ENCODE measurements at places on chromosomes 7 and 10.

DNA sequence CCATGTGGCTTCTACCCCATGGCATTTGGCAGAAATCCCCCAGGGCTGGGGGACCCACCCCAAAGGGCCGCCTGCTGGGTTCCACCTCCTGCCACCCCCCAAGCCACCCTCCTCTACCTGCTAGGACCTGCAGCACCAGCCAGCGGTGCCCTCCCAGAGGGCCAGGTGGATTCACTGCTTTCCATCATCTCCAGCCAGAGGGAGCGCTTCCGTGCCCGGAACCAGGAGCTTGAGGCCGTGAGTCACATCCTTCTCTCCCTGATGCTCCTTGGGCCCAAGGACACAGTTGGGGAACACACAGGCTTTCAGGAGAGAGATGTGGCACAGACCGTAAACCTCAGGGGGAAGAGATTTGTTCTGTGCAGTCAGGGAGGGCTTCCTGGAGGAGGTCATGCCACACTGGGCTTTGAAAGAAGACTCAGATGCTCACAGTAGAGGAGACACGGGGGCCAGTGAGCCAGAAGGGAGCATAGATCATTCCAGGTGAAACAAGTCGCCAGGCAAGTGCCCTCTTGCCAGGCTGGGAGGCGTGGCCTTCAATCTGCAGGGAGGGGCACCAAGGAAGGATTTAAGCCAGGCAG, 11.5 kb upstream of the SH2B2 start:
- no peak for DNase-seq

GRCh38 chr7:114787556-114787955, 134.3 kb upstream of the MDFIC start:
- DNase-seq = no peak

DNA sequence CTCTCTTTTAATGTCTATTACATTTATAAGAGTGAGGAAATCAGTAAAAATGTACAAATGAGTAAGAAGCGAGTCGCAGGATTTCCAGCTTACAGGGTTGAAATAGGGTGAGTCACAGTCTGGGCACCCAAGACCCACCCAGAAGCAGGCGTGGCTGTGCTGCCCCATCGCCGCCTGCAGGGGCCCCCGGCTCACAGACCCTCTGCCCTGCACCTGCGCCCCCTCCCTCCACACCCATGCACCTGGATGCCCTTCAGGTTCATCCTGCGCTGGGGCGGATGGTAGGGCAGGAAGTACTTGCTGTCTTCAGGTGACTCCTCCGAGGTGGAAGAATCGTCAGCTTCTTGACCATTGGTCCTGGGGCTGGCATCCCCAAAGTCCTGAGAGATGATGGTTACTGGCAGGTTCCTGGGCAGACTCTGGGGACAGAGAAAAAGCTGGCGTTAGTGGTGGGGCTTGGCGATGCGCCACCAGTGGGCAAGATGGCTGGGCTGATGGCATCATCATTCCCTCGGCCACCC, 90.2 kb upstream of the GNA12 start:
- DNase-seq = no peak

GRCh38 chr10:130459011-130459410, 322.8 kb downstream of the GLRX3 start:
- DNase-seq = no peak

DNA sequence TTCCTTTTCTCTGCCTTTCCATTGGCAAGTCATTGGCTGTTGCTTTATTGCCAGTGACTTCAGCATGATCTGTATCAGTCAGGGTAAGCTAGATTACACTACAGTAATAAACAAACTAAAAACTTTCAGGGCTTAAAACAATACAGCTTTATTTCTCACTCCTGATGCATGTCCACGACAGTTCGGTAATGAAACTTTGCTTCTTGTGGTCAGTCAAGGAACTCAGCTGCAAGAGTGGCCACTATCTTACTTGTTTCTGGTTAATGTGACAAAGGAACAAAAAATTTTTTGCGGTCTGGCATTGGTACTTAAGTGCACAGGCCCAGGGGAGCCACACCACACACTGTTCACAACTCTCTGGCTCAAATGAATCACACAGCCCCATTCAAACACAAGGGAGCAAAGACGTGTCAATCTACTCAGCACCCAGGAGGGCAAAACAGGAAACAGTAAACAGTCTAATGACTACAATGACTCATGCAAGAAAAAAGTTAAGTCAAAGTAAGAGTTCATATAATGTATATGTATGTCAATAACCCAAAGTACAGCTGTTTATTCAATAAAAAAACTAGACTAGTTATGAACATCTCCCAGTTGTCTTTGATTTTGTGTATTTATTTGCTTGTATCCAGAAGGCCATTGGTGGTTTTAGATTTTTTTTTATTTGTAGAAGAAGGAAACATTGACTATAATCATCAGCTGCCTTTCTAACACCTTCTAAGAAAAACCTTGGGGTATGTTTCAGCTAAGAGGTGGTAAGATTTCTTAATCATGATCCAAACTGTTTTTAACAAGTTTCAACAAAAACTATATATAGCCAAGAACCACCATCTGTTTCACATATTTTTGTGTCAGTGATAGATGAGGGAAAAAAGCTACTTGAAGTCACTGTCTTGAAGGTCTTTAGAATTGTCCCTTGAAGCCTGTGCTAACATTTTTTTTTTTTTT, 134.4 kb upstream of the FAM3C start:
- DNase-seq = peak; percentile 12

DNA sequence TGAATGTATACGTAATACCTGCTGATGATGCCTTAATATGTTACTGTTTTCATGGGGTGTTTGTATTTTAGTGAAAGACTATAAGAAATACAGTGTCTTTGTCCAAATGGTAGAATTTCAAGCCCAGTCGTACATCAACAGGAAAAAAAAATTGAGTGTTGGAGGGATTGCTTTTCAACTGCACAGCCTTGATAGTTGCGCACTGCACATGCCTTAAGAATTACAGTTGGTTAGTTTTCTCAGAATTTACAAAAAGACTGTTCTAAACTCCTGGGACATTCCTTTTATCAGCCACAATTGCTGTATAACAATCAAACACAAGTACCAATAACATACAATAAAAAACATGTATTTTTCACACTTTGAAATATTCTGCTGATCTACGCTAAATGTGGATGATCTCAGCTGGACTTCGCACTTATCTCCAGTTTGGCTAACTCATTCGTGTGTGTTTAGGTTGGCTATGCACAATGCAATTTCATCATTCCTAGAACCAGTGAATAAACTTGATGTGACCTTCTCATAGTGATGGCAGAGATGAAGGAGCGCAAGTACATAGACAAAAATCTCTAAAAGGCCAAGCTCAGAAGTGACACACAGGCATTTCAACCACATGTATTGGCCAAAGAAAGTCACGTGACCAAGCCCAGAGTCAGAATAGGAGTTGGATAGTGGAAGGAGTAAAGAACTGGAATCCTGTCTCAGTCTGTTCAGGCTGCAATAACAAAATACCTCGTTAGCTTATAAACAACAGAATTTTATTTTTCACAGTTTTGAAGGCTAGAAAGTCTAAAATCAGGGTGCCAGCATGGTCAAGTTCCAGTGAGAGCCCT, 152.3 kb downstream of the IPMK start:
- no peak for DNase-seq

GRCh38 chr7:137097111-137097510, 228.7 kb downstream of the CHRM2 start:
- DNase-seq = no peak

GRCh38 chr7:2205036-2205780, 27.5 kb downstream of the MAD1L1 start:
- DNase-seq = no peak

- no peak for DNase-seq
These were observed 7.4 kb downstream of the NUB1 start for GRCh38 chr7:151348970-151349369.

DNA sequence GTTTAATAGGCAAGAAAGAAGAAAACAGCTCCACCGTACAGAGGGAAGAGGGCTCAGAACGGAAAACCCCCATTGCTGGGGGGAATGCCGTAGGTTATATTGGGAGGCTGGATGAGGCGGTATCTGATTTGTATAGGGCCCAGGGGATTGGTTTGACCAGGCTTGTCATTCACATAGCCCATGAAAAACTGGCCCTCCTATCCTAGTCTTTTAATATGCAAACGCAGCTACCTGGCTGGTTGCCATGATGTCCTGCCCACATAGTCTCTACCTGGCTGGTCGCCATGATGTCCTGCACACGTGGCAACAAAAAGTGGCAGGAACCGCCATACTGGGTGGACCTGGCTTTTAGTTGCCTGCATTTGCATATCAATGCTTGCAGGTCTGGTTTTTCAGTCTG, 84.7 kb downstream of the AUTS2 start:
- no peak for DNase-seq

DNA sequence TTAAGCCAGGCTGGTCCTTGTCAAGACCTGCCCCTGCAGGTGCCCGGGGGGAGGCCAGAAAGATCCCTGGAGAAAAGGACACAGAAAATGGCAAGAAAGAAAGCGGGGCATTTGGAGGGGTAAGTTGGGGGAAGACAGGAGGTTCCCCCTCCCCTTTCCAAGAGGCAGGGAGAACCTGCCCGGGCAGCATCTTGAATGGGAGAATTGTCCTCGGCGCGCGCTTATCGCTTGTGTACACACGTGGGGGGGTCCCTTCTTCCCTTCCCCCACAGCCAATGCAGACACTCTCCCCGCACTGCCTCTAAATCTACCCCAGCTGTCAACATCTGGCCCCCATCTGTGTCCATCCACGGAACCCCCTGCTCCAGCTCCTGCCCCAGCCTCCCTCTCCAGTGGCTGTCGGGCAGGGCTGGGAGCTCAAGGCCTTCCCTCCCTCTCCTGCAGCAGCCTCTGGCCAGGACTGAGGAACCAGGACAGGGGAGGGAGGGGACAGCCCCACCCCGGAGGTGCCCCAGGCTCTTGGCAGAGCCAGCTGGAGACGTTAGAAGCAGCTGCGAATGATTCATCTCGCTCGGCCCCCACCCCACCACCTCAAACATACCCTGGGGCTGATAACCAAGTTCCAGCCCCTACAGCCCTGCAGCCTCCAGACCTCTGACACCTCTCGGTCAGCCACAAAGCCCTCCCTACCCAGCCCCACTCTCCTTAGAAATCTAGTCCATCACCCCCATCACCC, 25.3 kb downstream of the EPHB4 start:
- no peak for DNase-seq

DNA sequence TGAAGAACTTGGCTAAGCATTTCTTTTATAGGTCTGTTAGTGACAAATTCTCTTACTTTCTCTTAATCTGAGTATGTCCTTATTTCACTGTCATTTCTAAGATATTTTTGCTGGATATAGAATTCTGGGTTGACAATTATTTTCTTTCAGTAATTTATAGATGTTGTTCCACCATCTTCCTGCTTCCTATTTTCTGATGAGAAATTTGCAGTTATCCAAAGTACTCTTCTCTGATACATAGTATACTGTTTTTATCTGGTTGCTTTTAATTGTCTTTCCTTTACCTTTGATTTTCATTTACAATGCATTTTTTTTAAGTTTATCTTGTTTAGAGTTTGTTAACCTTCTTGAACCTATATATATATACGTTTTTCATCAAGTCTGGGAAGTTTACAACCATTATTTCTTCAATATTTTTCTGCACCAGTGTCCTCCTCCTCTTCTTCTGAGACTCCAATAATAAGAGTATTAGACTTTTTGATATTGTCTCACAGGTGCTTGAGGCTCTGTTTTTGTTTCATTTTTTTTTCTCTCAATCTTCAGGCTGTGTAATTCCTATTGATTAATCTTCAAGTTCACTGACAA, 101.6 kb upstream of the INSIG1 start:
- DNase-seq = no peak

DNA sequence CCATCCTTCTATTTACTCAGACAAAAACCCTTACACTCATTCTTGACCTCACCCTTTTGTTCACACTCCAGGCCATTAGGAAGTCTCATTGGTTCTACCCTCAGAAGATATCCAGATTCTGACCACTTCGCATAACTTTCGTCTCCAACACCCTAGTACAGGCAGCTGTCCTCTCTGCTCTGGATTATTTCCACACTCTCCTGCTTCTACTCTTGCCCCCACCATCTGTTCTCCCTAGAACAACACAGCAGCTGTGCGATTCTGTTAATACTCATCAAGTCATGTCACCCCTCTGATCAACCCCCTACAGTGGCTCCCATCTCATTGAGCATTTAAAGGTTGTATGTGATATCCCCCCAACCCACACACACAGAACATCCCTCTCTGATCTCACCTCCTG, 15.5 kb upstream of the TRIL start:
- no peak for DNase-seq

- DNase-seq = no peak
These were observed 336.8 kb downstream of the AUTS2 start for GRCh38 chr7:69935107-69935506.

- no peak for DNase-seq
These were observed 29.5 kb upstream of the ARHGAP22 start for GRCh38 chr10:48634198-48634983.

DNA sequence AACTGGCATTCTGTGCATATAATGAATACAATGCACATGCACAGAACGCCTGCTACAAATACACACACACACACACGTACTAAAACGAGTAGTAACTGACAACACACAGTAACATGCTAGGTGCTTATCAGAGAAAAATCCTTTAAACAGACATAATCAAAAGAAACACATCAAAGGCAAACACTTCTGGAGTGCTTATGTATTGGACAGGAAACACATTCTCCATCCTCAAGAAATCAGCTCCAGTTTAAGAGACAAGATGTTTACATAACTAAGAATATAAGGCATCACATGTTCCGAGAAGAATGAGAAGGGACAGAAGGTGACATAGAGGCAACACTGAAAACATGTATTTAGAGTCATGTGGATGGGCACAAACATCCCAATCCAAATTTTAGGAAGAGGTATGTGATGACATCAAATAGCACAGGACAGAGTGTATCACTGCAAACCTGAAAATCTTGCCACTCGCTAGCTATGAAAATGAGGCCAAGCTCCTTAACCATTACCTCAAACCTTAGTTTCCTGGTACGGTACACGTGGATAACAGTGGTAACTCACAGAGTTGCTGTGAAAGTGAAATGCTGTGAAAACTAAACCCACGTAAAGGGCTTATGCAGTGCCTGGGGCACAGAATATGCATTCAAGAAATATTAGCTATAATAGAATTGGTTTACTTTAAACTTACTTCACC, 619.6 kb downstream of the PARD3 start:
- DNase-seq = no peak

DNA sequence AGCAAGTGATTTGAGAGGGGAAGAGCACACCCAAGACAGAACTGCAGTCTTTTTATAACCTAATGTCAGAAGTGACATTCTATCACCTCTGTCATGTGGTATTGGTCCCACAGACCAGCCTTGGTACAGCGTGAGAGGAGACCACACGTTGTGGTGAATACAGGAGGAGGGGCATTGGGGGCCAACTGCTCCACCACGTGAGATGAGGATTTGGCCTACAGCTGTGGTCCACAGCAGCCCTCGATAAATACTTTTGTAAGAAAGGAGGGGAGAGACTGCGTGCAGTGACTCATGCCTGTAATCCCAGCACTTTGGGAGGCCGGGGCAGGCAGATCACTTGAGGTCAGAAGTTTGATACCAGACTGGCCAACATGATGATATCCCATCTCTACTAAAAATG, 243.1 kb downstream of the FGFR2 start:
- no peak for DNase-seq

DNA sequence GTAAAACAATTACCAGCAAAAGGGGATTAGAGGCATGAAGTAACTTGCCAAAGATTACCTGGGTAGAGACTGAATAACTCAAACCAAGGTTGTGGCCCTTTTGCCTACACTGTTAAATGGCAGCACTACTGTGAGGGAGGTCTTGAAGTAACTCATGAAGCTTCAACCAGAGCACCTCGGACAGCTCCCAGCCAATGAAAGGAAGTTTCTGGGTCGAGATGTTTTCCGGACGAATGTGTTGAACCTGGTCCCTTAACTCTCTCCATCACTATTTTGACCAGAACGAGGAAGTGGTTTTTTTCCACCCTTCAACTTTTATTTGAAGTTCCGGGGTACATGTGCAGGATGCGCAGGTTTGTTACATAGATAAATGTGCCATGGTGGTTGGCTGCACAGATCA, 133.6 kb upstream of the PRKCQ start:
- no peak for DNase-seq

All from activated CD4-positive, alpha-beta T cell treated with anti-CD3 and anti-CD28 coated beads for 1 hour (primary cell).